ENCODE measurements at places on chromosomes 7 and 10.

GRCh38 chr7:1693991-1694524 is 24.0 kb downstream of the ELFN1 start:
- no peak for DNase-seq

GRCh38 chr7:143458263-143458662 is 15.0 kb downstream of the TAS2R60 start:
- no peak for DNase-seq

DNA sequence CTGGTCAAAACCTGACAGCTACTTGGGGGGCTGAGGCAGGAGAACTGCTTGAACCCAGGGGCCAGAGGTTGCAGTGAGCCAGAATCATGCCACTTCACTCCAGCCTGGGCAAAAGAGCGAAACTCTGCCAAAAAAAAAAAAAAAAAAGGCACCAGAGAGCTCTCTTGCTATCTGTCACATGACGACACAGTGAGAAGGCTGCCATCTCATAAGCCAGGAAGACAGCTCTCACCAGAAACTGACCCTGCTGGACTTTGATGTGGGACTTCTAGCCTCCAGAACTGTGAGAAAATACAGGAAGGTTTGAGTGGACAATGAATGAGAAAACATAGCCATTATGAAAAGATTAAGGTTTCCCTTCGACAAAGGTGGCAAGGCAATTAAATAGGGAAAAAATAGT is 51.1 kb upstream of the KCNIP2 start:
- DNase-seq, result no peak

GRCh38 chr7:41333511-41333910 is 369.4 kb downstream of the INHBA start:
- no peak for DNase-seq

GRCh38 chr7:141700848-141701371 is 1.1 kb downstream of the DENND11 start:
- peak; percentile 25 for DNase-seq

- no peak for DNase-seq
These were observed 2.1 kb downstream of the SLC25A40 start for GRCh38 chr7:87874066-87874465.

GRCh38 chr10:3043512-3044368 is 23.6 kb upstream of the PFKP start:
- peak; percentile 61 for DNase-seq

DNA sequence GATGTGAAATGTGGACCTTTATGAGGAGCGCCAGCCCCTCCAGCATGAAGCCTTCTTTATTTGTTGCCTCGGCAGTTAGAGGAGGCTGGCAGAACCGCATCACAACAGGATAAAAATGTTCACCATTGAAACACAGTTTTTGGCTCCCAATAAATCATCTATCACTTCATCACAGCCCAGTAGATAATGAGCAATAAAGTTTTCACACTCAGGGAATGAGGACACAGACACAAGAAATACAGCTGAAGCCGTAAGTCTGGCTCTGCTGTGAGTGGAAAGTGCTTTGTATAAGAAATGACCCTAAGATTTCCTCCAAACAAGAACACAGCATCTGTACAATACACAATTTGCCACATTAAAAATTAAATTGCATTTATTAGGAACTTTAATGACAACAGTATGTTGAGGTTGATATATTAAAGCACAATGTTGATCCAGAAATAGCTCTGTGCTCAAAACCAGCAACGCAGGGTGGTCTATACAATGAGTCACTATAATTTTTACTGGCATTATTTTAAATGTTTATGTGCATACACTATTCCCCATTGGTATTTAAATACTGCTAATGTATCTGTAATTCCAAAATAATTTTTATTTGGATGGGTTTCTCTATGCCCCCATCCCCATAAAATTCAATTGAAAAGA is 301.8 kb upstream of the MGMT start:
- DNase-seq, result no peak

DNA sequence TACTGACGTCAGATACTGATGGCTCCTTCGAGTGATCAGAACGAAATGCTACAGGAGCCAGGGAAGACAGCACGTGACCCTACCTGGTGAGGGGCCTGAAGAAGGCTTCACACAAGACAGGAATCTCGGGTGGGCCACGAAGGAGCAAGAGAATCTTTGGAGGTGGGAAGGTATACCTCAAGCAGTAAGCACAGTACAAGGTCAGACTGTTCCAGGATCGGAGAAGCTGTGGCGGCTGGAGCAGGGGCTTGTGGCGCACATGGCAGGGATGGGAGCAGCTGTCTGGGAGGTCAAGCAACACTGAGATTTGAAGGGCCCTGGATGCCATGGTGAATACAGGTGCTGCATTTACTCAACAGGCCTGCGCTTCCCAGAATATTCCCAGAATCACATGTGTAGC is 45.4 kb downstream of the C10orf143 start:
- DNase-seq, result no peak

DNA sequence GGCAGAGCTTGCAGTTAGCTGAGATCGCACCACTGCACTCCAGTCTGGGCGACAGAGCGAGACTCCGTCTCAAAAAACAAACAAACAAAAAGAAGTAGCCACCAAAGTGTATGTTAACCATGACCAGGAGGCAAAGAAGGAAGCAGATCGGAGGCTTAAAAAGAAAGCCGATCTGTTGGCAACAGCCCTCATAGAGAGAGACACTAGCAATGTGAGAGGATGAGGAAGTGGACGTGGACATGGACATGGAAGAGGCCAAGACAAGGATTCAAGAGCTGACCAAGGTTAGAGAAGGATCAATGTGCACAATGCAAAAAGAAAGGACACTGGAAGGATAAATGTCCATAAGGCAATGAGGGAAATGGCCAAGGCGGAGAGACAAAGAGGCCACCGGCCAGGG is 14.9 kb upstream of the ADCK2 start:
- no peak for DNase-seq

DNA sequence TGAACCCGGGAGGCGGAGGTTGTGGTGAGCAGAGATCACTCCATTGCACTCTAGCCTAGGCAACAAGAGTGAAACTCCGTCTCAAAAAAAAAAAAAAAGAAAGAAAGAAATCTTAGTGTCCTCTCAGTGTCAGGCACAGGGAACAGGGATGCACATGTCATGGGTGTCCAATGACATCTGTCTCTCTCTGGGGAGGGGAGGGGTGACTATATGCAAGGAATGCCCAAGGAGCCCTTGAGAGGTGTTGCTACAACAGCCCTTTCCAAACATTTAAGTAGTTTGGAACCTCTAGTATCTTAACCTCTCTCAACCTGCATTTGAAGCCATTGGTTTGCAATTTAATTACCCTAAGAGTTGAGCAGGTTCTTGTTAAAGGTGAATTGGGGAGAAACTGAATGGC is 28.9 kb downstream of the PDLIM1 start:
- no peak for DNase-seq

GRCh38 chr10:114758331-114758730 is 63.2 kb upstream of the FHIP2A start:
- no peak for DNase-seq

- no peak for DNase-seq
These were observed 66.2 kb downstream of the CTBP2 start for GRCh38 chr10:125093974-125094705.

DNA sequence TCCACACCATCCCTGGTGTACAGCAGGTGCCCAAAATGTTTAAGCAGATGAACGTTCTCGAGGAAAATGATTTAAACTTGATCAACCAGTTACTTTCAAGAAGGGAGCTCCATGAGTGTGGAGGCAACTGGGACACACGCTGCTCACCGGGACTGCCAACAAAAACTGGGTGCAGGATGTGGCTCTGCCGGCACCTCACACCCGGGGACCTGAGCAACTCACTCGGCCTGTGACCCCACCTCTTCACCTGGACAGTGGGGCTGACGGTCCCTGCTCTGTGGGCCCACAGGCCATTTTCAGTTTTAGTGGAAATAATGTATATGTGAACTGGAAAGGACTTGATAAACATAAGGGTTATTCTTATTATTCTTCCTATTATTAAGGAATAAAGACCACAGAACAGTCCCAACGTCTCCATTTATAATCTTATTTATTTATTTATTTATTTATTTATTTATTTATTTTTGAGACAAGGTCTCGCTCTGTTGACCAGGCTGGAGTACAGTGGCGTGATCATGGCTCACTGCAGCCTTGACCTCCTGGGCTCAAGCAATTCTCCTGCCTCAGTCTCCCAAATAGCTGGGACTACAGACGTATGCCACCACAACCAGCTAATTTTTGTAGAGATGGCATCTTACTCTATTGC is 60.6 kb downstream of the RGS10 start:
- no peak for DNase-seq

DNA sequence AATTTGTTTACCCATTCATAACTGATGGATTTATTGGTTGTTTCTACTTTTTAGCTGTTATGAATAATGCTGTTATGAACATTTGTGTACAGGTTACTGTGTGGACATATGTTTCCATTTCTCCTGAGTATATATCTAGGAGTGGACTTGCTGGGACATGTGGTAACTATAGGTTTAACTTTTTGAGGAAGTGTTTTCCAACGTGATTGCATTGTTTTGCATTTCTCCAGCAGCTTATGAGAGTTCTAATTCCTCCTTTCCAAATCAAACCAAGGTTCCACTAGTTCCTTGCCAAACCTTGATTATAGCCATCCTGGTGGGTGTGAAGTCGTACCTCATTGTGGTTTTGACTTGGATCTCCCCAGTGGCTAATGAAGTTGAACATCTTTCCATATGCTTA is 2.6 kb upstream of the PRF1 start:
- no peak for DNase-seq

DNA sequence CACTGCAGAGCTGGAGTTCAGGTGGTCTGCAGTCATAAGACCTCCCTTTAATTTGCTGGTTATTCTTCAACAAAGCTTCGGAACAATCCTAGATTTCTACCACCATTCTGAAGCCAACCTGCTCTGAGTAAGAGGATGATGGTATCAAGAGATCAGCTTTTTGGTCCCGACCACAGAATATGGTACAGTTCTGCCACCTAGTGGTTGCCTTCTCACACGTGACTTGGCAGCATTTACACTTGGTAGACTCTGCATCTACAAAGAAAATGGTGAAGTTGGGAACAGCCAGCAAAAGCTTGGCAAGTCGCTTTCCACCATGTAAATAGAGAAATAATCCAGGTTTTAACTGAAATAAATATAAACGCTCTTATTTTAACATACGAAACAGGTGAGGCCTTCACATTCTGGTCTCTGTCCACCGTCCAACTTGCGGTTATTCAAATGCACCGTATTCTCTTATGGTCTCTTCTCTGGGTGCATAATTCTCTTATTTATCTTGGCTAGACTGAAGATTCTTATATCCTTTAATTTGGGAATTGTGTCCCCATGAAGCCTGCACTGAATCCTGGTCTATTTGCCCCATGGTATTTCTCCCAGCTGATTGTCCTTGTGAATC is 173.9 kb upstream of the GRM3 start:
- peak; percentile 16 for DNase-seq

- DNase-seq, result no peak
These were observed 92.4 kb downstream of the ARID5B start for GRCh38 chr10:61993711-61994401.

DNA sequence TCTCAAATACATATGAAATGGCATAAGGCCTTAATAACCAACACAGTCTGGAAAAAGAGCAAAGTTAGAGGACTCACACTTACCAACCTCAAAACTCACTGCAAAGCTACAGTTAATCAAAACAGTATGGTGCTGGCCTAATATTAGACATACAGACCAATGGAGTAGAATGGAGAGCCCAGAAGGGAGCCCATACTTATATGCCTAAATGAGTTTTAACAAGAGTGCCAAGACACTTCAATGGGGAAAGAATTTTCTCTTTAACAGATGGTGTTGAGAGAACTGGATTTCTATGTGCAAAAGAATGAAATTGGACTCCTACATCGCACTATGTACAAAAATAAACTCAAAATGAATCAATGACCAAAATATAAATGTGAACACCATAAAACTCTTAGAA is 522.6 kb downstream of the AUTS2 start:
- DNase-seq, result no peak

DNA sequence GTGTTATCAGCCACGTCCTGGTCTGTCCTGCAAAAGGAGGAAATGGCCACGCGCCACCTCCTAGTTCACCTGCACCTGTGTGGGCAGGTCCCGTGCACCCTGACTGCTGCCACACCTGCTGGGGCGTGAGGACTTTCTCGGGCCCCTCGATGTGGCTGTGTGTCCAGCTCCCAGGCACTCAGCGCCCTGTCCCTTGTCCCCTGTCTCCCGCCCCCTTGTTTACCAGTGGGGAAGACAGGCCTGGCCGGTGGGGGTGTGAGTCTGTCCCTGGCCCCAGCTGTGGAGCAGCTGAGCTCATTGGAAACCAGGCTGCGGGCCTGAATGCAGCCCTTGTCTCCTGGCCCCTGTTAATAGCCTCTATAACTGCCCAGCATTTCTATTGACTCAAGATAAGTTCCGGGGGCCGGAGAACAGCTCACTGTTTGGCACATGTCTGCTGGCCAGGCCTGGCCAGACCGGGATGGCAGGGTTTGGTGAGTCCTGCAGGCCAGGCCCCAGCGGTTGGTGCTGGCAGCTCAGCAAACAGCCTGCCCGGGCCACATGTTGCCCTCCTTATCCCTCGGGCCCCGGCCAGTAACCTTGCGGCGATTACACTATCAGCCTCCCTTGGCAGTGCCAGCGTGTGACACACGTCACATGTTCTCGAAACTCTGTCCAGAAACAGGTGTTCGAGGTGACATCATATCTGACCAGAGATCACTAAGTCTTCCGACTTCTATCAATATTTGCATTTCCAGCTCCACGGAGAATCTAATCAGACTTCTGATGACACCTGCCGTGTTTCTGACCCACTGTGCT is 52.1 kb downstream of the FOXL3 start:
- peak; percentile 80 for DNase-seq

GRCh38 chr7:135775230-135775629 is 26.6 kb upstream of the FAM180A start:
- no peak for DNase-seq

Data from HuH-7.5 (cell line).